ENCODE measurements at places on chromosomes 1 and 21.
A peak's percentile ranks its signal among the peaks of the same experiment; 100 is the strongest.

- no peak for DNase-seq
Observed at GRCh38 chr1:117370071-117370470, 2.8 kb downstream of the MAN1A2 start.

DNA sequence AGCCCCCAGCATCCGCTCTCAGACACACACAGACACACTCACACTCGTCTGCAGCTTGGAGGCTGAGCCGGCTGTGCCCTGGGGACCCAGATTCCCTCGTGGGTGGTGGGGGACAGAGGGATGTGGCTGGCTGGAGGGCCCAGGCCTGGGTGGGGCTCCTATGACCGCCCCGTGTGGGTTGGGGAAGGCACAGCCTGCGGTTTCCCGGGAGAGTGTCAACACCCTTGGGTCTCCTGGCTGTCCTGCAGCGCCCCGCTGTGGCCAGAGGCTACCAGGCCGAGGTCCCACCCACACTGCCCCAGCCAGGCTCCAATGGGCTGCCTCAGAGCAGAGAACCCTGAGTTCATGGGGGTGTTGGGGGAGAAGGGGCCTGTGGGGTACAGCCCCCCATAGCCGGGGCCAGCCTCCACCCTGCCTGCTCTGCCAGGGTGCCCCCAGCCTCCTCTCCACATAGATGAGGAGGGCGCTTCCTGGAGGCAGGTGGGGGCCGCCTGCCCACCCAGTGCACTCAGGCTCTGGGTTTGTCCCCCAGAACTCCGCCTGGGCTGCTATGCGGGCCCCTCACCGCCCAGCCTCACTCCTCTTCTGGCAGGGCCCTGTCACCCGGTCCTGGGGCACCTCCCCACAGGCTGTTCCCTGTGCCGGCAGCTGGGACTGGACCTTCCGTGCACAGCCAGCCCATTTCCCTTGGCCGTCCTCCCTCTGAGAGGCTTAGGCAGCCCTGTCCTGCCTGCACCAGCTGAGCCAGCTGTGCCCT, at the start of gene TTC34:
TTC34 (minus strand) TSS at position 159 of the 757 bp plus-strand sequence. CDS start 866 bp downstream, outside the sequence.
- peak; percentile 76 for DNase-seq

GRCh38 chr21:26332867-26333266, 162.3 kb upstream of the APP start:
- no peak for DNase-seq

DNA sequence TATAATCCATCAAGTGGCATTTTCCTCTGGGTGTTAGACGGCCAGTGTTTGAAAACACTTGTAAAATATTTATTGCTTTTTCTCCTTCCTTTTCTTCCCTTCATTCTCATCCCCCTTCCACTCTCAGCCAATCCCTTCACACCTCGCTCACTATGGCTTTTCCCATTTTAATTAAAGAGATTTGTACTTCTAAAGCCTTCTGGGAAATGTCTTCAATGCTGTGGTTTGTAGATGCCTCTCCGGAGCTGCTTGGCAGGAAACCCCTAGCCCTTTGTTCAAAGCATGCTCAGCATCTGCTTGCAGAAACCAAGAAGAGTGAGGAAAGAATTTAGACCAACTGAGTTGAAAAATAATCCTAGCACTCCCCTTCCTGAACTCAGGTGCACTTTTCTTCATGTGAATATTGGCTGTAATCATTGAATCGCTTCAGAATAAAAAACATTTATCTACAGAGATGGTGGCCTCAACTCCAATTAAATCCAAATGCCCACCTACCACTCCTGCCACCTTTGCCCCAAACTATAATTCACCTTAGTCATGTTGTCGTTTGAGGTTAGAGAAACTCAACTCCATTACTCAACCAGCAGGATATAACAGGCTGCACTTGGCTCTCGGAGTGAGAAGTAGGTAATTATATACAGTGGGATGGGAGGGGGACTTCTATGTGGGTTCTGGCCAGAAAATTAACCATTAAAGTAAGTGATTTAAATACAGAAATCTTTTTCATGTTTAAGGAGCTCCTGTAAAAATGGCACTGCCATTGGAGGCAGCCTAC, 659.4 kb upstream of the CAMK1G start:
- DNase-seq = no peak

DNA sequence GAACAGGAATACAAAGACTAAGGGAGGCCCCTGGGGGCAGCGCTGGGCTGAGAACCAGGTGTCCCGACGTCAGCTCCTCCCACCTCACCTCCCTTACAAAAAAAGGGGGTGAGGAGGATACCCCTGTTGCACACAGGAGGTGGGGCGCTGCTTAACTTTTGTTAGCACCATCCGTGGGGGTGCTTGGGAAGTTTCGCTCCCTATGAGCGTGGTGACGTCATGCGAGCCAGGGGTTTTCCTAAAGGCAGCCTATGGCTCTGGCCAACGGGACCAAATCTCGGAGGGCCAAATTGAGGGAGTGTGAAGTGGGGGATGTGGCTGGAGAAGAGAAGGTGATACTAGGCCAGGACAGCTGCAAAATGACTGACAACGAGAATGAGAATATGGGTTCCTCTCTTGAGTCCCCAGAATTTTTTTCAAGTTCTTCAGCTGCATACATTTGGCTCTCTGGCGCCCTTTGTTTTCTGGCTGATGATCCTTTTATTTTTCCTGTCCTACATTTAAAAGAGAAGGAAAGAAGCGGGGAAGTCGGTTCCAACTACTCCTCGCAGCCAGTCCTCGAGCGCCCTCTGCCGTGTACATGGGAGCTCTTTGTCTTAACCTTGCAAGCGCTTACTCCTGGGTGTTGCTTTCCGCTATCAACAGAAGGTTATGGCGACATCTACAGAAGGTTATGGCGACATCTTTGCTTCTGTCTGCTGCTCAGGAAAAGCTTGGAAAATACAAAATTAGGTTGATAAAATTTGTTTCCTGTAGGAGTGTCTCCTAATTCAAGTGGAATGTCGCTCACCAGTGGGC, 48.0 kb upstream of the ZC3H11B start:
- DNase-seq = no peak

GRCh38 chr1:201925301-201925567, 21.1 kb downstream of the LMOD1 start:
- DNase-seq = no peak

DNA sequence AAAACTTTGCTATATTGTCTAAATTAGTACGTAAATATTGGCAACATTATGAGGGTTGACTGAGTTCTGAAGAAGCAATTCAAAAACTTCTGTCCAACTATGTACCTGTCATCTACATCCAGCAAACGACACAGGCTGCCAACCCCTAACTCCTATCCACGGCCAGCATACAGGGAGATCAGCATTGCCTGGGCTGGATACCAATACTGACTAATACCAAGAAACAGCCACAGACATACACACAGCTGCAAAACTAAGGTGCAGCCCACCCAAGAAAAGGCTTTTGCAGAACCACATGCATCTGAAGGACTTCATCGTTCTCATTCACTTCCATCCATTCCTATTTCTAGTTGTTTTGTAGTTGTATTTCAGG, 2.0 kb downstream of the KIAA0319L start:
- no peak for DNase-seq

DNA sequence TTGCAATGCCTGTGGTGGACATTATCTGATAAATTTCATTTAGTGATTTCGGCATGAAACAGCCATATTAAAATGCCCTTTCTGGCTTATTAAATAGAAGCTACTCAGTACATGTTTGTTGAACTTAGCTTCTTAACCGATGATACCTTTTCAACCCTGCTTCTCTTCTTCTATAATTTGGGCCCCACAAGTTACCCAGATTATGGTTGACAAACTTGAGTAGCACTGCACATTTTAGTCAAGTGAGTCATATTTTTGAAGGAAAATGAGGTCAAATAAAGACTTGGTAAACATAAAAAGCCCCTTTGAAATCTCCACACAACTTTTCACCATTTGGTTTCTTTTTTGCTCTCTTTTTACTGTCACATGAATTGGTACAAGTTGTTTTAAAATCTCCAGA, 33.8 kb downstream of the GIPC2 start:
- no peak for DNase-seq

All from SK-N-SH (cell line).